ENCODE measurements at places on chromosomes 4 and X.

GRCh38 chrX:53715346-53715924 lies 28.9 kb upstream of the HUWE1 start:
- no peak for DNase-seq

- DNase-seq = no peak
Observed at GRCh38 chr4:26690506-26690905, 106.6 kb downstream of the TBC1D19 start.

DNA sequence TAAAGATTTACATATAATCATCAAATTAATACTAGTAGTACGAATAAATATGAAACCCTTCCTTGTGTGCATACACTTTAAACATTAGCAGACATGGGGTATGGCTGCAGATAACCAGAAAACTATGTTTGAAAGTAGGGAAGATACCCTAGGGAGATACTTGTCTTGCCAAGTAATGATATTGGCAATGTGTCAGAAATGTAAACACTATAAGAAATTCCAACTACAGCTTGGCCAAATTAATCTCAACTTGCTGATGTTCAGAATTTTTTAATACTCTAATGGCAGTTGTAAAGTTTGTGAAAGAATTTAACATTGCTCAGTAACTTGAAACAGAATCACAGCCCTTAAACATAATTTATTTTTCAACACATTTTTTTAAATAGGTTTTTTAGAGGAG lies 27.4 kb upstream of the HPGD start:
- DNase-seq = no peak

DNA sequence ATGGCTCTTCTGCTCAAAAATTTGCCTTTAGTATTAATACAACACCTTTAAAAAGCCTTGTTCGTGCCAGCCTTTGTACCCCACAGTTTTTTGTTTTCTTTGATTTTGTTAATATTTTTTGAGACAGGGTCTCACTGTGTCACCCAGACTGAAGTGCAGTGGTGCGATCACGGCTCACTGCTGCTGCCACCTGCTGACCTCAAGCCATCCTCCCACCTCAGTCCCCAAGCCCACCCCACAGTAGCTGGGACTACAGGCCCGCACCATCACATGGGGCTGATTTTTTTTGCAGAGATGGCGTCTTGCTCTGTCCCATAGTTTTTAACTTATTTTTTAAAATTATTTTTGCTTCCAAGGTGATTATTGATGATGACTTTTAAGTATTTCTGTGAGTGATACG lies 134.0 kb downstream of the HTR2C start:
- no peak for DNase-seq

DNA sequence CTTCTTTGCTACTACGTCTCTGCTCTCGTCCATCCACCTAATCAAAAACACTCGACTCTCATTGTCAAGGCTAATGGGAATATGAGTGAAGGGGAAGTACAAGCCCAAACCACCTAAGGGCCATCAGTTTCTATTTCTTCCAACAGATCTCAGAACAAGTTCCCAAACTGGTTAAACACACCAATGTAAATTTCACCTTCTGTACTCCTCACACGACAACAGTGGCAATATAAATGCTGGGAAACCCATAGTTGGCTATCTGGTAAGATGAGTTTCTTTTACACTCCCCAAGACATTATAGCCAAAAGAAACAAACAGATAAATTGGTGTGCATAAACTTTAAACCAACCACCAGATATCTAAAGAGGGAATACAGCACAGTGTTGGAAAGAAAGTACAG lies 21.9 kb downstream of the ACSL1 start:
- no peak for DNase-seq

DNA sequence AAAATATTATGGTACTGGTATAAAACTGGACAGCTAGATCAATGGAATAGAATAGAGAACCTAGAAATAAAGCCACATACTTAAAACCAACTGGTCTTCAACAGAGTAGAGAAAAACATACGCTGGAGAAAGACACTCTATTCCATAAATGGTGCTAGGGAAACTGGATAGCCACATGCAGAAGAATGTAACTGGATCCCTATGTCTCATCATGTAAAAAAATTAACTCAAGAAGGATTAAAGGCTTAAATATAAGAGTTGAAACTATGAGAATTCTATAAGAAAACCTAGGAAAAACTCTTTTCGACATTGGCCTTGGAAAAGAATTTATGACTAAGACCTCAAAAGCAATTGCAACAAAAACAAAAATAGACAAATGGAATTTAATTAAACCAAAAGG lies 114.6 kb downstream of the PCDH18 start:
- no peak for DNase-seq

DNA sequence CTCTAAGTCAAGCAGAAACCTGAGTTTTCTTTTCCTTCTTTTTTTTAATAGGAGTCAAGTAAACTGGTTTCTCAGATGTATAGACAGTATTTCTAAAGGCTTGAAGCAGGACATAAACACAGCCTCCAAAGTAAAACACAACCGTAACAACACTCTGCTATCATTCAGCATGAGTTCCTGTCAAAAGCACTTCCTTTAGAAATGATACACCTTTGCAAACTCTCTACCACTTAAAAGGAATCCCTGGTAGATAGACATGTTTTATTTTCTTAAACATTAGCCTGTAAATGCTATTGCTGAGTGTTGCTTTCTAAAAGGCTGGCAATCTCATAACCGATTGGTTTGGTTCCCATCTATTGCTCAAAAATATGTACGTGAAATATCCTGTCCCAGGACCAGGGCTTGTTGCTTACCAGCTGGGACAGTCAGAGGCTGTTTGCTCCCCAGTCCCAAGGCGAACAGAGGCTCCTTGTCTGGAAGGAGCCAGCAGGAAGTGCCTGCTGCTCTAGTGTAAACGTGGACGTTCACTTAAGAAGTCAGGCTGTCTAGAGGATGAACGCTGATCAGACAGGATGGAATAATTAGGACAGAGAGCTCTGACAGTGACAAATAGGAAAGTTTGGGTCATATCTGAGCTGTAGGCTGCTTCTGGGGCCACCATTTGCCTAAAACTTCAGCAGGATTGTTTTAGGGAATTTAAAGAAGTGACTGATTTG lies 173.9 kb upstream of the KLF3 start:
- DNase-seq = no peak

DNA sequence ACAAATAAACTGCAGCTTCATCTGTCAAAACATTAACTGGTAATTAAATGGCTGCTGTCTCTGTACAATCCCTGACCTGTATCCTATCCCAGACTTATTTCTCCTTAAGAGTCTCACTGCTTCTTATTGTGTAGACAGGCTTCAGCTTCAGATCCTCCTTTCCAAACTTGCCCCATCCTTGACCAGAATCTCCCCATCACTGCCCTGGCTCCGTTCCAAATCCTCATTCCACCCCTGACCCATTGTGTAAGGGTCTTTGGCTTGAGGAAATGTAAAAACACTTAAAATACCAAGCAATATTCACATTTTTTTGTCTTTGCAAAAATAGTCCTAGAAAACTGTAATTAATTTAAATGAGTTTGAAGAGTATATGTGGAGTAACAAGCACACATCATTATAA lies 152.6 kb upstream of the VEGFC start:
- DNase-seq = no peak

GRCh38 chr4:14749910-14750309 lies 252.4 kb upstream of the CPEB2 start:
- peak; percentile 1 for DNase-seq

DNA sequence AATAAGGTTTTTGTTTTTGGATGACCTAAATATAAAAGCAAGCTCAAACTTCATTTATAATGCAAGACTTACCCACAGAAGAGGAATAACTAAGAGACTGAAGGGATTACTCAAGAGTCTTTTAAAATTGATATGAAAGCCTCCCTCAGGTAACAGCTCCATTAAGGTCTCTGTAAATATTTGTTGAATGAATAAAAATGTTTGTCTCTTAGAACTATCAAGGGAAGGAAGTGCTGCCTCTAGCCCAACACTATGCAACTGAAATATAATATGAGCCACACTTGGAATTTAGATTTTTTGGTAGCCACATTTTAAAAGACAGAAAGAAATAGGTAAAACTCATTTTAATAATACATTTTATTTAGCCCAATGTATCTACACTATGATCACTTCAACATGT lies 127.8 kb downstream of the SH3RF1 start:
- DNase-seq = no peak

DNA sequence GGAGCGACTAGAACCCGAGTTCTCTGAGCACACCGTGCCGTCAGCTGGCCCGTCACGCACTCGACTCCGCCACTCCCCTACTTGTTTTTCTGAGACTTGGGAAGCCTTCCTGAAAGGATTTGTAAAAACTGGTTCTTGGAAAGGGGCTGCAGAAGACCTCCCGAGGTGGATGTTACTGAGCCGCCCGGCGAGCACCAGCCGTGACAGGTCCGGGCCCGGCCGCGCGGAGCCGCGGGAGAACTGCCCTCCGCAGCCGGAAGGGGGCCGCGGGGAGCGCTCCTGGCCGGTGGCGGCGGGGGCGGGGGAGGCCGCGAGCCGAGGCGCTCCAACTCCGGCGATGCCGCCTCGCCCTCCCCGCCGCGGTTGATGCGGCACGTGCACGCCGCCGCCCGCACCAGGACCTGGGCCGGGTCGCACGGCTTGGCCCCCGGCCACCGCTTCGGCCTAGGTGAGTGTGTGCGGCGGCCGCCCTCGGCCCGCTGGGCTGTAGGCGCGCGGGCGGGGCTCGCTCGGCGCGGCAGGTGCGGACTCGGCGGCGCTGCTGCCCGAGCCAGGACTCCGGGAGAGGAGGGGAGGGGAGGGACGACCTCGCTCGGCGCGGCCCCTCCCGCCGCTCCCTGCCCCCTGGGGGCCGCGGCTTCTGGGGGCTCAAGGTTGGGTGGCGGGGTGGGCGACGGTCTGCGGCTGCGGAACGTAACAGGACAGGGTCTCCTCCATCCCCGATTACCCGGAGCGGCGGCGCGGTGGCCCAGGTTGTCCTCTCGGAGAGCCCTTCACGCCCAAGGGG lies 1.7 kb downstream of the SPRY1 start:
- DNase-seq = peak; percentile 57

DNA sequence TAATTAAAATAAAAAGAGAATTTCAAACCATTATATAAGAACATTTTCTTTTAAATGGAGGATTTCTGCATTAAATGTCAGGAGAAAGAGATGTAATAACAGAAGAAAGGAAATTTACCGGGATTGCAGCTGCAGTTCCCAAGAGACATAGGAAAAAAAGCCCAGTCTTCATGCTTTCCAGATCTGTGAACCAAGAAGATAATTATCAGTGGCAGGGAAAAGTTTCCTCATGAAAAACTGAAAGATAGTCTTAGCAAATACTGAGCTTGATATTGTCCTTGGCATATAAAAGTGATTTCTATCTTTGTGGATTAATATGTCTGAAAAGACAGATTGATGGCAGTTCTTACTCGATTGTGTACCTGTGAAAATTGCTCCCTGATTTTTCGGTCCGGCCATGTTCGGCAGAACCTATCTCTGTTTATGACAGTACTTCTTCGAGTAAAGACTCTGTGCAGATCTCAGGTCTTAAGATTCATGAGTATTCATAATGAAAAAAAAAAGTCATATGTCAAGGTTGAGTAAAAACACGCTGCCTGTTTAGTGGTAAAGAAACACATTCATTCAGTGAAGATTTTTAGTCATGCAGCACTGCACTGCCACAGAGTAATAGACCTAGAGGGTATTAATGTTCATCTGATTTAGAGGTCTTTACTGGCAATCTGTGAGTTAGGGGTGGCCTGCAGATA lies 29.6 kb downstream of the SPARCL1 start:
- no peak for DNase-seq

DNA sequence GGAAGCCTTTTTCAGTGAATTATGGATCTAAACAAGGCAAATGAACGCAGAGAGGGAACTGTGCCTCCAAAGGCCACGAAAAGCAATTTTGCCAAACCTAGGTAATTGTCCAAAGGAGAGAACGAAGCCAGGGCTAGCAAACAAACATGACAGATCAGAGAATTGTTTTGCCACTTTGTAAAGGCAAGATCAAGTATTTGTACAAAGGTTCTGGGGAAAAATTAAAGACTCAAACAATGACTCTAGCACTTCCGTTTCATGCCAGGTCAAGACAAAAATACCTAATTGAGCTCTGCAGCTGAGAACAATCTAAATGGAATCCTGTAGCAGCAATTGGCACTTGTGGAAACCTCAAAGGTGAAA lies 8.5 kb downstream of the RBM47 start:
- no peak for DNase-seq

DNA sequence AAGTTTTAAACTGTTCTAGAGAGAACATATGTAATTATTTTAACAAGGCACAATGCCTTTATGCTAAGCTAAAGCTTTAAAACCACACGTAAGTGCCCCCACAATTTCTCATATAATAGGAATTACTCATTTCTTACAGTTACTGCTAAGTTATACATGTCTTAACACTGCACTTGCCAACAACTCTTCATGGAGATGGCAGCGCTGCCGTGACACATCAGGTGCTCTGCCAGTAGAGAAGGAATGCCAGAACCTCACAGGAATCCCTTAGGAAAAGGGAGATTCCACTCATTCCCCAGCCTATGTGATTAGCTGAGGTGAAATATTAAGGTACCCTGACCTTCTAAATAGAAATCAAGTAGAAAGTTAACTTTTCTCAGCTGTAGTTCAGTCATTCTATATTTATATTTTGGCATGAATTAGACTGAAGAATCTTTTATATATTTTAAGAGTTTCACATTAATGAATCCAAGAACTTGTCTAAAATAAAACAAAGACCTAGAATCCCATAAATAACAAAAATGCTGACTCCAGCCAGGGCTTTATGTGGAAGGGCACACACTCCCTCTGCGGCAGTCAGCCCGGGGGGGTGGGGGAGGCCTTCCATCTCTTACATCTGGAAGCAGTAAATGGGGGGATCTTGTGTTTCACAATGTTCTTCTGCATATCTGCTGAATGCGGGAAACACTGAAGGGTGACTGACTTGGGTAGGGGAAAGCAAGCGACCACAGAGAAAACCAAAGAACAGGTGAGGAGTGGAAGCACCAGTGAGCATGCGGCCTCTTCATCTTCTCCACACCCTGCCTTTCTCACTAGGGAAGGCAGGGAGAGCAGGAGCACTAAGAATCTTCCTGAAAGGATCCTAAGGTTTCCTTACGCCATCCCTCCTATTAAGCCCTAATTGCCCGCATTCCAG lies 23.7 kb downstream of the ACSL1 start:
- DNase-seq = no peak

DNA sequence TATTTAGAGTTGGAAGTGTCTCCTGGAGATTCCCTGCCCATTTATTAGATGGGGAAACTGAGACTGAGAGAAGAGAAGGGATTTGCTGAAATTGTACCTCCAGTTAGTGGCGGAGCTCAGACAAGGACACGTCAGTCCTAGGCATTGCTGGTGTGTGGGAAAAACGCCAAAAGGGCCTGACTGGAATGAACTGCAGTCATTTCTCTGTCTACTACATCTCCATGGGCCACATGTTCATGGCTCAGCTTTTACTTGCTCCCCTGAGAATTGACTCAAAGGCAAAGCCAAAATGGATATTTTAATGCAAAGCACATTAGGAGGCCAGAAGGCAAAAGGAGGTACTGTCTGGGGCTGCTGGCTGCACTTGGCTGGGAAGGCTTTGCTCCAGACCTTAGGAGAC lies 3.9 kb downstream of the TFDP3 start:
- no peak for DNase-seq

- no peak for DNase-seq
Observed at GRCh38 chrX:79631526-79631925, 264.4 kb upstream of the ITM2A start.

- DNase-seq = no peak
Observed at GRCh38 chr4:170414360-170414759, 324.6 kb upstream of the AADAT start.
